ENCODE measurements at places on chromosomes 6 and 20.

- DNase-seq = no peak
These were observed 131.8 kb downstream of the CFAP61 start for GRCh38 chr20:20184149-20184548.

DNA sequence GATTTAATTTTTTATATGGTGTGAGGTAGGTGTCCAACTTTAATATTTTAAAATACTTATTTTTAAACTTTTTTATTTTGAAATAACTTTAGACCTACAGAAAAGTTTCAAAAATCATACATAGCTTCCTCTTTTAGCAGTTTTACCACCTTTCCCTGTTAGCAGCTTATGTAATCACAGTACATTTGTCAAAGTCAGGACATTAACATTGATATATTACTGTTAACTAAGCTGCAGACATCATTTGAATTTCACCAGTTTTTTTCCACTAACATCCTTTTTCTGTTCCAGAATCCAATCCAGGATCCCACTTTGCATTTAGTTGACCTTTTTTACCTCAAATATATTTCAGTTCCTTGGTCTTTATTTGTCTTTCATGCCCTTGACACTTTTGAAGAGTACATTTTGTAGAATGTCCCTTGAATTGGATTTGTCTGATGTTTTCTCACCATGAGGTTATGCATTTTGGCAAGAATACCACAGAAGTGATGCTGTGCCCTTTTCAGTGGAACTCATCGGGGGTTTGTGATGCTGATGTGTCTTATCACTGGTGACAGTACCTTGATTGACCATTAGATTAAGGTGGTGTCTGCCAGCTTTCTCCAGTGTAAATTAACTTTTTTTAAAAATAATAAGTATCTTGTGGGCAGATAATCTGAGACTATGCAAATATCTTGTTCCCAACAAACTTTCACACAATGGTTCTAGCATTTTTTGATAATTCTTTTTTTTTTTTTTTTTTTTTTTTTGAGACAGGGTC lies 33.4 kb downstream of the TTLL9 start:
- no peak for DNase-seq

GRCh38 chr6:41025966-41026530 lies 13.0 kb downstream of the UNC5CL start:
- DNase-seq = no peak

- no peak for DNase-seq
These were observed 400.0 kb upstream of the CDH4 start for GRCh38 chr20:60851826-60852704.

DNA sequence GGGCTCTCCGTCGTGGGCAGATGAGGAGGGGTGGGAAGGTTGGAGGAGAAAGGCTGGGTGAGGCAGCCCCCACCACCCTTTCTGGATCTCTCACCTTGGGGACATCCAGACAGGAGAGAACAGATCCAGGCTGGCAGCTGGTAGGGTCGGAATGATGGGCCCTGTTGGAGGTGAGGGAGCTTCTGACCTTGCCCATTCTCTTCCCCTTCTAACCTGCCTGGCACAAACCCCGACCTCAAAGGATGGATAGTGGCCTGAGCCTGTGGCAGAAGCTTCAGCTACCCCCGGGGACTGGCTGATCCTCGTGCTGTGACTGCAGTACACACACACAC lies 6.0 kb upstream of the NPBWR2 start:
- no peak for DNase-seq

- DNase-seq = no peak
These were observed 196.5 kb upstream of the ZNF217 start for GRCh38 chr20:53789989-53790675.

DNA sequence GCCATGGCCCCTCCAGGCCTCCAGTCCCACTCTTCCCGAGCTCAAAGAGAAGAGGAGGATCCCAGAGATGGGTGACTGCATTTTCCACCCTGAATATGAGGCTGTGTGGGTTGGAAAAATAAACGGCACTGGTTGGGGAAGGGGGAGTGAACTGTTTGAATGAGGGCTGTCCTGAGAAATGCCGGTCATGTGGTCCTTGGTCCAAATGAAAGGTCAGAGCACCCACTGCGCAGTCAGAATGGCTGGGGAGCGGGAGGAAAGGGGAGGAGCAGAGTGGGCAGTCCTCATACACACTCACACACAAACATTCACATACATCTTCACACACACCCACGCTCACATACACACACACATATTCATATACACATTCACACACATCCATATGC lies 83.1 kb downstream of the MRPL14 start:
- DNase-seq = no peak

GRCh38 chr6:40881501-40881900 lies 157.5 kb downstream of the UNC5CL start:
- no peak for DNase-seq

GRCh38 chr6:24861934-24862333 lies 63.2 kb upstream of the ARMH2 start:
- DNase-seq = no peak

DNA sequence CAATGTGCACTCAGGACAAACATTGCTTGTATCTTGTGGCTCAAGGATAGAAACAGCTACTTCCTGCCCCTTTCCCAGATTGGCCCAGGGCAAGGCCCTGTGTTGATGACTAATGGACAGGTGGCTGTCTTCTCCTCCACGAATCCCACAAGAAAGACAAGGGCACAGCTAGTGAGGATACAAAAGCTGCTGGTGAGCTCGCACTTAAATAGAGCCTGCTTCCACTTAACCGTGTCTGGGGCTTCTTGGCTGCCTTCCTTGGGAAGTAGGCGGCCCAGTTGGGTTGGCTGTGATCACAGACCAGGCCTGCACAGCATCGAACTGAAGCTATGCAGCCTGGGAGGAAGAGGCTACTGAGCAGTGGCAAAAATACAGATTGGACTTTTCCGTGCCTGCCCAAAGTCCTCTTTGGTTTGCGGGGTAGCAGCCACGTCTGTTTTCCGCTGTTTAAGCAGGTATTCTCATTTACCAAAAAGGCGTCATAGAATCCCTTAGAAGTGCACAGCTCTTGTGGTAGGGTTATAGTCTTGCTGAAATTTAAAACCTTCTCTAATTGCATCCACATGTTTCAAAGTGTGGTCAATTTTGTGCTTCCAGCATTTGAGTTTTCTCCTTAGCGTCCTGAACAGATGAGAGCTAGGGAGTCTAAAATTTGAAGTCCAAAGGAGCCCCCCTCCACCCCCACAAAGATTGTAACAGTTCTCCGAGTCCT lies 23.0 kb upstream of the NAA20 start:
- DNase-seq = peak; percentile 43

- DNase-seq = no peak
These were observed 717.6 kb upstream of the MAP3K7 start for GRCh38 chr6:91304521-91304920.

All from globus pallidus (tissue), 1 donor.